Gastrocnemius medialis (tissue), 4 donors: ENCODE measurements at places on chromosomes 1 and 21. TPM values are rescaled to one million over a fixed set of nuclear protein-coding genes. Genes with fewer than 3 reads are reported as not detected.

DNA sequence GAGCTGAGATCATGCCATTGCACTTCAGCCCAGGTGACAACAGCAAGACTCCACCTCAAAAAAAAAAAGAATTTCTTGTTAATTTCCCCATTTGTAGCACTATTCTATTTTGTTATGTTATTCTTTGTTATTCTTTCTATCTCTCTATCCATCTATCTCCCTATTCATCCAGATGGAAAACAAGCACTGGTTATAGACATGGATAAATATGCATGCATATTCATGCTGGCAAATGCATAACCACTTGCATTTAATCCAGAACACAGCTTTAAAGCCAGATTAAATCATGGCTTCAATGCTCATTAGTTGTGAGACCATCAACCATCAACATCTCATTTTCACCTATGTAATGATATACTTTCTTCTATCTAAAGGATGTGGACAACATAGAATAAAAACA, 21.5 kb upstream of the KLHL20 start:
- H3K36me3 ChIP-seq, result no peaks in the 10 kb centered on the region
- H3K27ac ChIP-seq, result no peak overlapping the region
- H3K4me3 ChIP-seq, result no peak overlapping the region
- no peak for DNase-seq
- H3K27me3 ChIP-seq, result no peaks in the 10 kb centered on the region

- H3K36me3 ChIP-seq, result peaks cover 31% of the 10 kb centered on the region
- peaks cover 31% of the 10 kb centered on the region for H3K4me1 ChIP-seq
- peak overlapping the region; percentile 81 for H3K4me3 ChIP-seq
- H3K27me3 ChIP-seq, result no peaks in the 10 kb centered on the region
- no peak for DNase-seq
These were observed 2.0 kb downstream of the GLUL start for GRCh38 chr1:182389619-182390047.

GRCh38 chr1:201850053-201850397, 21.1 kb downstream of the IPO9 start:
- H3K27ac ChIP-seq, result peak overlapping the region; percentile 35
- peaks cover 17% of the 10 kb centered on the region for H3K4me1 ChIP-seq
- no peak overlapping the region for H3K4me3 ChIP-seq
- H3K36me3 ChIP-seq, result no peaks in the 10 kb centered on the region
- no peak for DNase-seq

- no peak overlapping the region for H3K4me3 ChIP-seq
- DNase-seq, result no peak
- H3K36me3 ChIP-seq, result no peaks in the 10 kb centered on the region
- no peak overlapping the region for H3K27ac ChIP-seq
- no peaks in the 10 kb centered on the region for H3K4me1 ChIP-seq
- no peaks in the 10 kb centered on the region for H3K27me3 ChIP-seq
These were observed 7.3 kb upstream of the GJB5 start for GRCh38 chr1:34747638-34747941.

- no peak for DNase-seq
- H3K27me3 ChIP-seq, result no peaks in the 10 kb centered on the region
- H3K36me3 ChIP-seq, result no peaks in the 10 kb centered on the region
These were observed 228.9 kb upstream of the ADGRL4 start for GRCh38 chr1:79235301-79236002.

MYOCOS gene
- total RNA-seq, result not detected
